ENCODE measurements at places on chromosomes 11 and 22. TPM values are rescaled to one million over a fixed set of nuclear protein-coding genes. Genes with fewer than 3 reads are reported as not detected.

- no peak for DNase-seq
These were observed 26.3 kb downstream of the RPS6KA4 start for GRCh38 chr11:64384981-64385944.

DNA sequence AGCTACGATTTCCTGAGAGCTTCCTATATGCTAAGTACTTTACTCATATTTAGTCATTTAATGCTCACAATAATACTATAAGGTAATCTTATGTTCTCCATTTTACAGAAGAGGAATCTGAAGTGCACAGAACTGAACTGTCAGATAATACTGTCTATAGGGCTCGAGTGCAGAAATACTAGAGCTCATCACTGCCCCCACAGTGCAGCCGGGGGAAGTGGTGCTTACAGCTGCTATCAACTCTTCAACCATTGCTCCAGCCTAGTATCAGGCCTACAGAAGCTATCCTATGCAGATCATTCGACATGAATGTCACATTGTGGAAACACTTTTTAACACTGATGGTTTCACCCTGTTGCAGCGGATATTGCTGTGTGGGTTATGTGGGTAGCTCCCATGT lies 929.9 kb downstream of the NTM start:
- DNase-seq: no peak

- no peak for DNase-seq
These were observed 35.9 kb upstream of the LYVE1 start for GRCh38 chr11:10604340-10604748.

GRCh38 chr11:110977661-110978060 lies 265.4 kb upstream of the ARHGAP20 start:
- no peak for DNase-seq

The RIBC2 gene
- total RNA-seq: 12.4 TPM

DNA sequence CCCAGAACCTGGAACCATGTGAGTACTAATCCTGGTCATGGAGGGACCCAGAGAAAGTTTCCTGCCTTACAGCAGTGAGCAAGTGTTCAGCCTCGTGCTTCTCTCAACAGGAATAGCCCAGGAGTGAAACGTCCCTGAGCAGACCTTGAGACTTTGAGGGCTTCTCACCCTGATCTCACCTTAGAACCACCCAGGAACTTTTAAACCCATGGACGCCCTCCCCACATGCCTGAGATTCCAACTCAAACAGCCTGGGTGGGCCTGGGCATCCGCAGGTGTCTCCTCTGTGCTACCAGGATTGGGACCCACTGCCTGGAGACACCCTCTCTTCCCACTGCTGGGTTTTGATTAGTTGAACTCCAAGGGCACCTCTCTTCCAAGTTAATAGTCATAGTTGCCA lies 297.2 kb downstream of the NTM start:
- no peak for DNase-seq

DNA sequence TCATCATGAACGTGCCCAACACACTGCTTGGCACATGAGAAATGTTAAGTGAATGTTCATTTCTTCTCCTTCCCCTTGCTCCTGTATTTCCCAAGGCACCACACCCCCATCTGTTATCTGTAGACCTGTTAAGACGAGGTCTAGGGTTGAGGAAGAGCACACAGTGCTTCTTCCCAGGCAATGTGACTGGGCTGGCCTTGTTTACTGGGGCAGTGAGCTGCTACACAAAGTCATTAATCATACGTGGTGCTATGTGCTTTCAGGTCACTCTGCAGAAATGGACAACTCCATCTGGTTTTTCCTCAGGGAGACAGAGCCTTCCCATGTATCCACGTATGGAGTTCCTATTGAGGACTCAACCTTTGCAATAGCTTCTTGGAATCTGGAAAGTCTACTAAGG lies 118.7 kb downstream of the KCNC1 start:
- DNase-seq: no peak
